ENCODE measurements at places on chromosomes 12 and 14.

DNA sequence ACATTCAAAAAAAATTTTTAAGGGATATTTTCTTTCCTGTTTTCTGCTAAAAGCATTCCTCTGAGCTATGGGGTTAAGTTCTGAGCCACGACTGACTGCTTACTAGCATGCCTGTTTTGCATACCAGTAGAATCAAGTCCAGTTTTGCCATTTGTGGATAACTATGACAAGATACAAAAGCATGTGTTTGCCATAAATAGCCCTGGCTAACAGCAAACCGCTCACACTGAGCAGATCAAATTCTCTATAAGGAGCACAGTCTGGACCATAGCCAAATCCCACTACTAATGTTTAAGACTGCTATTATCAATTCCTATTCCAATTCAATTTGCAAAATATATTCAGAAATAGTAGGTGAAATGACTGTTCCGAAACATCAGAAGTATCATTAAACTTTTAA, 3.2 kb downstream of the CFL2 start:
- DNase-seq = no peak

GRCh38 chr14:49310298-49310697, 275.9 kb downstream of the RPS29 start:
- no peak for DNase-seq

GRCh38 chr14:104693482-104694431, 4.3 kb downstream of the INF2 start:
- DNase-seq = no peak

GRCh38 chr14:37343307-37344094, 145.8 kb downstream of the MIPOL1 start:
- no peak for DNase-seq

GRCh38 chr12:100584256-100584655, 10.8 kb downstream of the GAS2L3 start:
- DNase-seq = no peak

- DNase-seq = peak; percentile 90
Observed at GRCh38 chr14:81436296-81437138, 36.4 kb upstream of the STON2 start.

DNA sequence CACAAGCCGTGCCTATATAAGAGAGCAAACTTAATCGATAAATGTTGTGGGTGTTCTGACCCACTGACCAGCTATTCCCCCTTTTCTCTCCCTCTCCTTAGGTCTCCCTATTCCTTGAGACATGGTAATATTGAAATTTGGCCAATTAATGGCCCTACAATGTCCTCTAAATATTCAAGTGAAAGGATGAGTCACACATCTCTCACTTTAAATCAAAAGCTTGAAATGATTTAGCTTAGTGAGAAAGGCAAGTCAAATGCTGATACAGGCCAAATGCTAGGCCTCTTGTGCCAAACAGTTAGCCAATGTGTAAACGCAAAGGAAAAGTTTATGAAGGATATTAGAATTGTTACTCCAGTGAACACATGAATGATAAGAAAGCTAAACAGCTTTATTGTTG, 102.2 kb upstream of the CPNE8 start:
- DNase-seq = no peak

GRCh38 chr12:50419112-50419909, 18.6 kb downstream of the LARP4 start:
- no peak for DNase-seq

- DNase-seq = no peak
Observed at GRCh38 chr14:38394767-38395166, 138.9 kb upstream of the CLEC14A start.

DNA sequence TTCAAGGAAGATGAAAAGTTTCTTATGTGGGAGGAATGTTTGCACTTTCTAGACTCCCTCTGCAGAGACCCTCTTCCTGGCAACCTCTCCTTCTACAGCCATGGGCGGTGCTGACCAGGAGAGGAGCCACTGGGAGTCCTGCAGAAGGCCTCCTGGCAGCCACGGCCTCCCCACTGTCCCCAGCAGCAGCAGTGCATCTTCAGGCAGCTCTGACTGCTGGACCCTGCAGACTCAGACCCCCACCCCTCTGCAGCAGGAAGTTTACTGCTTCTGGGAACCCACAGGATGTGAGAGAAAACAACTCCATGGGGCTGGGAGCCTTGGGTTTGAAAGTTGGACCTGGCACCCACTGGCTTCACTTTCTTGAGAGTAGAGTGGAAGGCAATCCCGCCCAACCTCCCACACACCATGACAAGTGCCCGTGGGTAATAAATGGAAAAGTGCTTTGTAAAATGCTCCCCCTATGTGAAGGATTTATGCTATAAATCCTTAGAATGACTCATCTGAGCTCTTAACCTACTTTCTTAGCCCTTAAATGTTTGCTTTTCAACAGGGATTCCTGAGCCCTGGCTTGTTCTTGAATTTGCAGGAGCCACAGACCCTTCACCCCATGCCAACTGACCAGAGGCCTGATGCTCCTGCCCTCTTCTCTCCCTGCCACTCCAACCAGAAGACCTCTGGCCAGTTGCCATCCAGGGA, 37.5 kb upstream of the DDX11 start:
- no peak for DNase-seq

DNA sequence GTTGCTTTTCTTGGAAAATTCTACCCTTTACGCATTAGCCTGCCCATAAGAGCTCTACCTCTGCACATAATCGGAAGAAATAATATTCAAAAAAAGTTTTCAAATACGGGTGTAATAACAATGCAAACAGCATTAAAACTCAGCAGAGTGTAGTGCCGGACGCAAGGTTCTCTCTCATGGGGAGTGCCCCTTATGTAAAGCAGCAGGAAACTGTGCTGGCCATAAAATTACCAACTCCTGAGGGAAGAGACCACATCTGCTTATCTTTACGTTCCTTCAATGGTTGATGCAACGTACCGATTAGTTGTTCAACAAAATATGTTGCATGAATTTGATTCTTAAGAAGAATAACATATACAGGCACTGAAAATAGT, 118.7 kb upstream of the TMCC3 start:
- no peak for DNase-seq

Measured in ecto neural progenitor cell (in vitro differentiated cells).